ENCODE measurements at places on chromosomes 3 and 15.

DNA sequence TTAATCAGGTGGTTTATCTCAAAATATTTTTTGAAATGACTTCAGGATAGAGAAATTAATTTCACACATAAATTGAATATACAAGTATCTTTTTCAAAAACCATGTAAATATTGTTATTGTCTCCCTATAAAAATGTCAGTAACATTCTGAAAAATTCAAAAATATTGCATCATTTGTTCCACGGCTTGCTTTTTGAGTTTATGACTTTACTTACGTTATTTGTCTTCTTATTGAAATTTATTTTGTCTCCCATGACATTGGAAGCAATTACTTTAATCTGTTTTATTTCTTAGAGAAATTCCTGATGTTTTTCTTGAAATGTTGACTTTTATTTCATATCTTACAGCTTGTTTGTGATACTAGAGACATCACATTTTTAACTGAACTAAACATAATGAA, 56.9 kb upstream of the P2RY1 start:
- no peak for DNase-seq

DNA sequence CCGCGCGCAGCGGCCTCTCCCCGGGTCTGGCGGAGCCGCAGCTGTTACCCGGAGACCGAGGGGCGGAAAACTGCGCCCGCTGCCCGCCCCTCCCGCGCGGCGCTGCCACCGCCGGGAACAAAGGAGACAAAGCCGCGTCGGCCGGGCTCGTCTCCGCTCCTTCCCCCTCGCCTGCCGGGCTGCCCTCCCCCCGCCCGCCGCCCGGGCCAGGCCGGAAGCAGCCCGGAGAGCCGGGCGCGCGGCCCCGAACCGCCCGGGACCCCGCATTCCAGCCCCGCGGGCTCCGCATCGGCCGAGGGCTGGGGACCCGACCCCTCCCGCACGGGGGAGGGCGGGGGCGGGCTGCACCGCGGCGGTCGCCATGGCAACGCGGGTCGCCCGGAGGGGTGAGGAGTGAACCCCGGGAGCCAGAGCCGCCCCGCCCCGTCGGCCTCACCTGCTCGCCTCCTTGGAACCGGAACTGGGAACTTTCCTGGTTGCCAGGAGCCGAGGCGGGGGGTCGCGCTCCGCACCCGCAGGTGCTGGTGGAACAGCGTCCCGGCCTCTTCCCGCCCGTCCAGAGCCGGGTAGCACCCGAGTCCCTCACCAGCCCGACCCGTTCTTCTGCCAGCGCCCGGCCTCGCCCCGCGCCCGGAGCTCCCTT, 448 bp downstream of the PLXNB1 start:
- peak; percentile 42 for DNase-seq

GRCh38 chr15:72491768-72492167, 17.6 kb downstream of the ARIH1 start:
- DNase-seq = peak; percentile 73

DNA sequence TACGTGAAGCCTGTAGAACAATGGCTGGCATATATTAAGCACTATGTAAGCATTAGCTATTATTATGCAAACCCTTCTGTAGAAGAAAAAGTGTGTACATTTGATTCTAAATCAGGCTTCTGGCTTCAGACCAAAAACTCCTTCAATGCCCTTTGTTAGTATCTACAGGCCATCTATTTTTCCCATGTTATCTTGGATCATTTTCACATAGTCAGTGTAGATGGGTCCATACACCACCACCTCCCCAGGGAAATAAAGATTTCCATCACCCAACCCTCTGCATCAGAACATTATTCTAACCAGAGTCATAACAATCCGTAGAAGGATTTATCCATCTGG, 8.0 kb upstream of the KLHL6 start:
- no peak for DNase-seq

GRCh38 chr15:67183443-67184169, 70.9 kb downstream of the AAGAB start:
- peak; percentile 90 for DNase-seq

GRCh38 chr3:124850212-124850611, 37.0 kb downstream of the ITGB5 start:
- peak; percentile 21 for DNase-seq

- no peak for DNase-seq
These were observed 11.3 kb downstream of the TBC1D2B start for GRCh38 chr15:78065973-78066946.

DNA sequence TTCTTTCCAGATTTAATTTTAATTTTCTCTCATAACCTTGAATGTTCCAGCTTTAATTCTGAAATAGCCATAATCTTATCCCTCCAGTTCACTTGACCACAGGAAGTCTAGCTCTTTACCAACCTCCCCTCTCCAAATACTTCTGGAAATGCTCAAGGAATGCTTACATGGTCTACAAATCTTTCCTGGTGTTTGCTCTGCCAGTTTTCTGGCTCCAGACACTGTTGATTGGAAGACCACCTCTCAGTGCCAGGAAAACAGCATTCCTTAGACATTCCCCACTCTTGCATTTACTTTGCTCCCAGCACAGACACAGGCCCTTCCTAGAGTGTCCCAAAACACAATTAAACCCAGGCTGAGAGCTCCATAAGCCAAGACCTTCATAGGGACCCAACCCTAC, 98.6 kb downstream of the MESD start:
- DNase-seq = no peak

GRCh38 chr3:47473391-47473790, 2.4 kb downstream of the SCAP start:
- DNase-seq = no peak

DNA sequence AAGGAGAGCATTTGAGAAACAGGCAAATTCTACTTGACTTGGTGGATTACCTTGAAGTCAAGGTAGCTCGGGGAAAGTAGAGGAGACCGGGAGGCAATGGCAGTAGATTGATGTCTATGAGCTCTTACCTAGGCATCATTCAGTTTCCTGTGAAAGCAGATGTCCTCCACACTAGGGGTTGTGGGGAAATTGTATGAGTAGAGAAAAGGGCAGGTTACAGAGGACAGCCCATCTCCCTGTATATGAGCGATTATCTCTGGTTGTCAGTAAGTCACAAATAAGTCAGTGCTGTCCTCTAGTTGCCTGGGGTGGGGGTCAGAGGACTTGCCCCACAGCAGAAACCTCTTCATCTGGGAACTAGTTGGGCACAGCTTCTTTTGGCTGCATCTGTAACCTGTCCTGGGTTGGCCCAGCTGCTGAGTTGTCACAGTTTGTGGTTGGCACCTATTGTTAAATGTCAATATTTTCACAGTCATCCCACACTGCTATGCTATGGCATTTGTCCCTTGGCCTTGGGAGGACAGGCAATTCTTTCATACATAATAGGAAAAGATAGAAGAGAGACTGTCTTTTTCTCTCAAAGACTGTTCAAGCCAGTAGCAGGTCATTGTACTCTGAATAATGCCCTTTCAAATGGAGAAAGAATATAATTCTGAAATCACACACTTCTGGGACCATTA, 53.6 kb upstream of the LRRFIP2 start:
- no peak for DNase-seq

GRCh38 chr15:60299452-60300047, 98.2 kb downstream of the ANXA2 start:
- peak; percentile 37 for DNase-seq

DNA sequence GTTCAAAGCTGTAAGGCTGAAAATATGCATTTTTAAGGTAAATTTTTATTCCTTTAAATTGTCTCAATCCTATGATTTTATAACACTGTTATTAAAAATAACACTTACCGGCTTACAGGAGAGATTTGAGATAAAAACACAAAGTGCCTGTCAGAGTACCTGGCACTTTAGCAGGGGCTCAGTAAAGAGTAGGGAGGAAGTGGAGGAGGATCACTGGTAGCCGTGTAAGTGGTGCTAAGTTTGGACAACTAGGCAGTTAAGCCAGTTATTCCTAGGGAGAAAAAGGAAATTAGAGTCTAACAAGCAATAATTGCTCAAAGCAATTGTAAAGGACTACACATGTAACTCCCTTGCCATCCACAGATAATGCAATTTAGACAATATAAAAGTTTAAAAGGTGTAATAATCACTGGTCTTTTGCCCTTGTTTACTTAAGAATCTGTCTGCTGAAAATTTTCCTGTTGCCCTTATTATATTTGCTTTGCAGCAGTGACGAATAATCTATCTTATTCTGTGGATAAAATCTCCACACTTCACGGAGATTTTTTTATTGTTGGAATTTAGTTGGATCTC, 204.8 kb downstream of the CDIN1 start:
- DNase-seq = no peak

- DNase-seq = no peak
These were observed 24.2 kb downstream of the MCTP2 start for GRCh38 chr15:94255540-94255939.

- DNase-seq = no peak
These were observed 602 bp upstream of the SLTM start for GRCh38 chr15:58934114-58934447.

GRCh38 chr3:187740421-187741399, 4.6 kb downstream of the BCL6 start:
- DNase-seq = peak; percentile 87

DNA sequence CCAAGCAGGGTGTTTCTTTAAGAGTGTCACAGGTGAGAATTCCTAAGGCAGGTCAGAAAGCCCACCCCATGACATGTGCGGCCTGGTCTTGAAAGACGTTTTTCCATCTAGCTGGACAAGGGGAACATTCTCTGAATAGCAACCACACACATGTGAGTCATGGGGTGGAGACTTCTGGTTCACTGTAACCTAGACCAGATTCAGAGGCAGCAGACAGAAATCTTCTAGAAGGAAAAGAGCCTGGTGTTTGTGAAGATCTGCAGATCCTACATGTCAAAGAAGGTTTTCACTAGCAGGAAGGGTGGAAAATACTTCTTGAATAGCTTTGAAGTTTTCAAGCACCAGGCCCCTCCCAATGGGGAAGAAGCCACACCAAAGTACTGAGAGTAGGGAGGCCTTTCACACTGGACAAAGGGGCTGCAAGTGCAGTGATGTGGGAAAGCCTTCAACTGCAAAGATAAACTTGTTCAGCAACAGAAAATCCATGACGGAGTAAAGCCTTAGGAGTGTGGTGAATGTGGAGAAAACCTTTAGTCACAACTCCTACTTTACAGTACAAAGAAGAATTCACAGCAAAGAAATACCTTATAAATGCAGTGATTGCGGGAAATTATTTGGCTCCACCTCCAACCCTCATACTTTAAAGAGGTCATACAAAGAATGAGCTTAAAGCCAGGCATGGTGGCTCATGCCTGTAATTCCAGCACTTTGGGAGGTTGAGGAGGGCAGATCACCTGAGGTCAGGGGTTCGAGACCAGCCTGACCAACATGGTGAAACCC, 17.6 kb downstream of the ADAM10 start:
- DNase-seq = peak; percentile 50

- DNase-seq = peak; percentile 84
These were observed 74.5 kb downstream of the MYLK start for GRCh38 chr3:123809597-123809996.

- DNase-seq = no peak
These were observed 991 bp downstream of the SOX2 start for GRCh38 chr3:181712553-181713279.

DNA sequence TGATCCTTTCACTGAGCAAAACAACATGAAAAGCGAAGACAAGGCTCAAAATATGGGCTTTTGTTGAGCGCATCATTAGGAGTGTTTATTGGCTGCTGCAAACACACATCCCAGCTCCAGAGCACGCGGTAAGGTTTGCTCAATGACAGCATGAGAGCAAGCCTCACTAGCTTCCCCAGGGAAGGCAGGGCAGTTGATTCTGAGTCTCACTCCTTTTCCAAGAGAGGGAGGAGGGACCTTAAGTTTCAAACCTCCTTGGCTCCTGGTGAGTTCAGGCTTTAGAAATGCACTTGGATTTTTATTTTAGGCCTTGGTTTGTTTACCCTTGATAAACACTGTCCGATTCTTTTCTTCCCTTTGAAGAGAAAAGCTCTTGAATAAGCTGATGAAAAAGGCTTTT, 69.1 kb upstream of the CACNA2D3 start:
- no peak for DNase-seq

DNA sequence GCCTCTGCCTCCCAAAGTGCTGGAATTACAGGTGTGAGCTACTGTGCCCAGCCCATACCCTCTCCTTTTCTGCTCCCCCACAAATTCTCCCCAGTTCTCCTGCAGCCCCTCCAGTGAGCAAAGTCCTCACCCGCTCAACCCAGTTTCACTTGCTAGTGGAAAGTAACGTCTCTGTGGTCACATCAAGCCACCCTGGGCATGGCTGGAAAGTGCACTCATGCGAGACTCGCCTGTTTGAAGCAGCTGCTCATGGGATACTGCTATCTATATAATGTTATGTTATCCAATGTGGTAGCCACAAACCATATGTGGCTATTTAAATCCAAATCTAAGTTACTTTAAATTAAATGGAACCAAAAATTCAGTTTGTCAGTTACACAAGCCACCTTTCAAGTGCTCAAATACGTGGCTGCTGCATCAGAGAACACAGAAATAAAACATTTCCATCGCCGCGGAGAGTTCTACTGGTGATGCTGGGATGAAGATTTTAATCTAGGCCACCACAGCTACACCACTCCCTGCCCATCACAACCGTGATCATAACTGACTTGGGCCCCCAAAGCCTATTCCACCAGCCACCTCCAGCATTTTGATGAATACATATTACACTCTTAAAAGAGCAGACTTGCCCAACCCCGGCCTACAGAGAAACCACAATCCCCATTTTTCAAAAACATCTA, 119.4 kb downstream of the LIPC start:
- no peak for DNase-seq

- DNase-seq = no peak
These were observed 121.6 kb downstream of the NFKBIZ start for GRCh38 chr3:101970905-101971304.

GRCh38 chr3:61974662-61975061, 398.7 kb downstream of the FEZF2 start:
- DNase-seq = no peak

DNA sequence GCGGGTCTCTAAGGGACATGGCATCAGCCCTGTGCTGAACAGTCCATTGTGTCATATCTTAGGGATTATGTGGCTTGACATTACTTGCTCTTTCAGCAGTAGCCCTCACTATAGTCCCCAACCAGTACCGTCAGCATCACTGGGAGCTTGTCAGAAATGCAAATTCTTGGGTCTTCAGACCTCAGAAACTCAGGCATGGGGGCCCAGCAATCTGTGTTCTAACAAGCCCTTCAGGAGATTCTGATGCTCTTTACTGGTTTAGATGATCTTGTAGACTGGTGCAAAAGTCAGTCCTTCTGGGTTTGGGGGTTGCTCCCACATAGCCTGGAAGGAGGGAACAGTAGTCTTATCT, 39.0 kb upstream of the TRAK1 start:
- DNase-seq = no peak

GRCh38 chr3:186192823-186193222, 83.9 kb upstream of the ETV5 start:
- no peak for DNase-seq

DNA sequence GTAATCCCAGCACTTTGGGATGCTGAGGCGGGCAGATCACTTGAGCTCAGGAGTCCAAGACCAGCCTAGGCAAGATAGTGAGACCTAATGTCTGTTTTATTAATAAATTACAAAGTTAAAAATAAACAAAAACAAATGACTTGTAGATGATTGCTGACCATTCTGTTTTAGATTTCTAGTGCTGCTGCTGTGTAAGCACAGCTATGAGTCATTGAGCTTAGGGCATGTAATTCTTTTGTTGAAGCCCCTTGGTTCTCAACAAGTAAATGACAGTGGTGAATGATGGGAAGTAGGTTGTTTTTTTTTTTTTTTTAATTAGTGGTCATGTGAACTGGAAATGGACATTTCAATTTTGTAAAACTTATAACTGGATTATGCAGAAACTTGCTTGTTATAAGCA, 63.3 kb downstream of the LEO1 start:
- no peak for DNase-seq
